Suprapubic skin (tissue), 4 donors: ENCODE measurements at places on chromosomes 13 and 19. TPM values are rescaled to one million over a fixed set of nuclear protein-coding genes. Genes with fewer than 3 reads are reported as not detected.

- peaks cover 38% of the 10 kb centered on the region for H3K4me1 ChIP-seq
- no peaks in the 10 kb centered on the region for H3K36me3 ChIP-seq
- no peaks in the 10 kb centered on the region for H3K27me3 ChIP-seq
Measured at GRCh38 chr19:49894011-49894664, 2.5 kb downstream of the IL4I1 start.

DNA sequence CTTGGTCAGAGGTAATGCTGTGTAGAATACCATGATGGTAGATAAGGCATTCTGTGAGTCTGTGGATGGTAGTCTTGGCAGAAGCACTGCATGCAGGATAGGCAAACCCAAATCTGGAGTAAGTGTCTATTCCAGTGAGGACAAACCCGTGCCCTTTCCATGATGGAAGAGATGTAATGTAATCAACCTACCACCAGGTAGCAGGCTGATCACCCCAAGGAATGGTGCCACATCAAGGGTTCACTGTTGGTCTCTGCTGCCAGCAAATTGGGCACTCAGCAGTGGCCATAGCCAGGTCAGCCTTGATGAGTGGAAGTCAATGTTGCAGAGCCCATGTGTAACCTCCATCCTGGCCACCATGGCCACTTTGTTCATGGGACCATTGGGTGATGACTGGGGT, 155.0 kb downstream of the RAP2A start:
- H3K36me3 ChIP-seq: no peaks in the 10 kb centered on the region
- H3K4me1 ChIP-seq: no peaks in the 10 kb centered on the region
- no peak for DNase-seq
- H3K27ac ChIP-seq: no peak overlapping the region

DNA sequence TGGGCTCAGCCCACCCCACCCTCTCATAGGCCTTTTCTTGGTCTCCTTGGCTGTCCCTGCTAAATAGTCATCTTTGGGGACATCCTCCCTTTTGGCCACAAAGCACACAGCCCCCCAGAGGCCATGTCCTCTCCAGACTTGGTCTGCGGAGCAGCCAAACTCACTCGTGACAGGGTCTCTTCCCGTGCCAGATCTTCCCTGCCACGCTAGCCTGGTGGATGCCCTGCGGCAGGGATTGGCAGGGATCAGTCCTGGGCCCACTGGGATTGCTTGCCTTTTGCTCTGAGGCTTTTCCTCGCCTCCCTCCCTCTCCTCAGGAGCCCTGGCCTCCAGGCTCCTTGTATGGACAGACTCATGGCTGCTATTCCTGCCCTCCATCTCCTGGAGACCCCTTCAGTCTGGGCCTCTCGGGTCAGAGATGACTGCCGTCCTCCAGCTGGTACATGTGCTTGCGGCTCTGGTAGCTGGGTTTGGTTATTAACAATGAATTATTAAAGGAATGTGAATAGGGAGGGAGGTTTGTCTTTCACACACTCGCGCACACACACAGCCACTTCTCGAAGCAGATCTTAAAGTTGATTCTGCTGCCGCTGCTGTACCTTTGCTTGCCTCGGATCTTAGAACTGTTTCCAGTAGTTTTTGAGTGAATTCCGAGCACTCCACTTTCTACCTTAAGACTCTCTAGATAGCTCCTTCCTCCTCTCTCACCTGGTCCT, 45.1 kb downstream of the NFIX start:
- H3K27me3 ChIP-seq: no peaks in the 10 kb centered on the region
- DNase-seq: no peak
- no peaks in the 10 kb centered on the region for H3K36me3 ChIP-seq
- peak overlapping the region; percentile 82 for H3K27ac ChIP-seq
- H3K4me3 ChIP-seq: no peak overlapping the region

CGB8 gene
- not detected for total RNA-seq

GRCh38 chr19:17579661-17580244, 24.3 kb downstream of the COLGALT1 start:
- peaks cover 53% of the 10 kb centered on the region for H3K36me3 ChIP-seq
- H3K27ac ChIP-seq: no peak overlapping the region
- no peak overlapping the region for H3K4me3 ChIP-seq
- peaks cover 25% of the 10 kb centered on the region for H3K4me1 ChIP-seq

DNA sequence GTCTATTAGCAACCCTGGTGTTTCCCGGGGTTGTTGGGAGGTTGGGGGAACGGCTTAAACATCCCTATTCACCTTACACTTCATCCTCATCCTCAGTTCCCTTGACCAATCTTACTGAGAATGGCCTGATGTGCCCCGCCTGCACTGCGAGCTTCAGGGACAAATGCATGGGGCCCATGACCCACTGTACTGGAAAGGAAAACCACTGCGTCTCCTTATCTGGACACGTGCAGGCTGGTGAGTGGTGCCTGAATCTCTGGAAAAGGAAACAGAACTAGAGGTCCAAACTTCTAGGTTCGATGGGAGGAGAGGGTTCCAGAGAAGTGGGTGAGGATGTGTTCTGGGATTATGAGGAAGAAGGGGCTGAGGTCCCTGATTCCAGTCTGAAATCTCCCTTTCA, 5.9 kb downstream of the PINLYP start:
- peaks cover 20% of the 10 kb centered on the region for H3K4me1 ChIP-seq
- peak overlapping the region; percentile 15 for H3K27ac ChIP-seq
- H3K36me3 ChIP-seq: no peaks in the 10 kb centered on the region
- no peak for DNase-seq
- peak overlapping the region; percentile 44 for H3K4me3 ChIP-seq

- no peaks in the 10 kb centered on the region for H3K27me3 ChIP-seq
- H3K36me3 ChIP-seq: peaks cover 25% of the 10 kb centered on the region
- peak overlapping the region; percentile 70 for H3K4me3 ChIP-seq
- H3K4me1 ChIP-seq: peaks cover 47% of the 10 kb centered on the region
- H3K27ac ChIP-seq: peak overlapping the region; percentile 71
Measured at GRCh38 chr19:35899547-35900214, 659 bp downstream of the NFKBID start.

IFI30 gene
- 34.7 TPM for total RNA-seq

SPACA4 gene
- total RNA-seq: 2.8 TPM

GRCh38 chr19:40594657-40595091, 6.5 kb upstream of the LTBP4 start:
- H3K4me1 ChIP-seq: peaks cover 34% of the 10 kb centered on the region
- no peak overlapping the region for H3K27ac ChIP-seq
- H3K4me3 ChIP-seq: no peak overlapping the region
- DNase-seq: no peak
- H3K27me3 ChIP-seq: peaks cover 24% of the 10 kb centered on the region
- H3K36me3 ChIP-seq: no peaks in the 10 kb centered on the region

MRPL4 gene
- 85.0 TPM for total RNA-seq

FCAR gene
- 0.87 TPM for total RNA-seq

DNA sequence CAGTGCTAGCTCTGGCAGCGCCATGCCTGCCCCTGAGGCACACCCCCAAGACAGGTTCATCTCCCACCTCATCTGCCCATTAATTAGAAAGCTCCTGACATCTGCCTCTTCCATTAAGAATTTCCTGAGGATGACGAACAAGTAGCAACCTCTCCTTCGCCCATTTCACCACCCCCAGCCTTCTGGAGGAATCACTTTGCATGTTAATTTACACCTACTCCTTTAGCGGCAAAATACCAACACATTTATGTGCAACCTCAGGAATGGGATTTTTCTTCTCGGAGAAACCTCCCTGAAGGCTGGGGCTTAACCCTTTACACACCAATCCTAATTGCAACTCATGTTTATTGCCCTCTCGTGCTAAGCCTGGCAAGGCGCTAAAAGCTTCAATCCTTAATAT, 13.8 kb downstream of the SLC7A1 start:
- no peak overlapping the region for H3K27ac ChIP-seq
- peaks cover 68% of the 10 kb centered on the region for H3K4me1 ChIP-seq
- no peaks in the 10 kb centered on the region for H3K27me3 ChIP-seq
- no peaks in the 10 kb centered on the region for H3K36me3 ChIP-seq
- no peak for DNase-seq

GRCh38 chr13:100549316-100549715, 39.3 kb downstream of the GGACT start:
- H3K4me1 ChIP-seq: peaks cover 39% of the 10 kb centered on the region
- H3K36me3 ChIP-seq: no peaks in the 10 kb centered on the region
- H3K27ac ChIP-seq: no peak overlapping the region
- no peaks in the 10 kb centered on the region for H3K27me3 ChIP-seq

GRCh38 chr13:77555246-77555645, 19.7 kb downstream of the SCEL start:
- no peaks in the 10 kb centered on the region for H3K27me3 ChIP-seq
- H3K36me3 ChIP-seq: no peaks in the 10 kb centered on the region
- DNase-seq: no peak
- H3K4me3 ChIP-seq: no peak overlapping the region
- peaks cover 16% of the 10 kb centered on the region for H3K4me1 ChIP-seq
- H3K27ac ChIP-seq: no peak overlapping the region

DNA sequence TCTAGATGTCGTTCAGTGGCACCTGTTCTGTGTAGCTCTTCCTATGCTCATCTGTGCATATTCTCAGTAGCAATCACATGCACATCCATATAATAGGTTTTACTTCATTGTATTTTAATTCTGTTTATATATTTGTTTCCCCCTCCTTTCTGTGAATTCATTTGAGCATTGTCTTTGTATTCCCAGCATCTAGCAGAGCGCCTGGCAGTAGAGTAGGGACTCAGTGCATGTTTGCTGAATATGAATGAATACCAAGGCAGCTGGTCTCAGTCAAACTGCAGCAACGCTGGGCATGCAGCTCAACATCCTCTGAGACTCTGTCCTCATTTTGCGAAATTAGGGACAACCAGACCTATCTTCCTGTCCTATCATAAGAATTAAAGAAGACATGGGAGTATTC, 330.1 kb downstream of the SPRY2 start:
- no peak for DNase-seq
- H3K27me3 ChIP-seq: no peaks in the 10 kb centered on the region
- peaks cover 10% of the 10 kb centered on the region for H3K4me1 ChIP-seq
- no peaks in the 10 kb centered on the region for H3K36me3 ChIP-seq
- no peak overlapping the region for H3K4me3 ChIP-seq

CC2D1A gene
- total RNA-seq: 48.0 TPM

DNA sequence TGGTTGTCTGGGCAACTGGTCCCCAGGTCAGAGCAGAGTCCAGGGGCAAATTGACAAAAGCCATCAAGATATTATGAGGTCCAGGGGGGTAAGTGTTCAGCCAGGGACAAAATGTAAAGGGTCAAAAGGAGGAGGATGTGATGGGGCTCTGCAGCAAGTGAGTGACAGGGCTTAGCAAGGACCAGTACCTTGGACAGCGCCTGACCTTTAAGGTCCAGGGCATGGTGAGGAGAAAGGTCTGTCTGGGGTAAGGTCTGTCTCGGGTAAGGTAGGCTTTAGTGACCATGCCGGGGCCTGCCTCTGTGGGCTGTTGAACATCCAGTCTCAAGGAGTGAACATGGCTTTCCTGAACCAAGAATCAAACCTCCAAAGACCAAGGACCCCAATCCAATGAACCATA, 6.3 kb upstream of the ZNF358 start:
- peaks cover 14% of the 10 kb centered on the region for H3K4me1 ChIP-seq
- H3K27me3 ChIP-seq: no peaks in the 10 kb centered on the region
- H3K27ac ChIP-seq: no peak overlapping the region
- no peaks in the 10 kb centered on the region for H3K36me3 ChIP-seq

DNA sequence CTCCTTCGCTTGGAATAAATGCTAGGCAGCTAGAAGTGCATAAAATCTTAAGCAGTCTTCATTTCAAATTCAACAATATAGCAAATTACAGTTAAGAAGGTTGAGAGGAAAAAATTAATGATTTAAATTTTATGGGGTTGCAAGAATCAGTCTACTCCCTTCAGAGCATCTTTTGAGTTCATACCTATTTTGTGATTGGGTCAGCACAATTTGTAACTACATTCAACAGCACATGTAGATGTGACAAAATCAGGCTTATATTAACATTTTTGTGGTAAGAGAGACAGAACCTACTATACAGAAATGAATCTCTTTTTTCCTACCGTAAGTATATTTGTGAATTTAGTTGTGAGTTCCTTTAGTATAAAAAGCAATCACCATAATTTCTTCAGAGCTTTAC, 520.6 kb upstream of the HTR2A start:
- no peak overlapping the region for H3K27ac ChIP-seq
- DNase-seq: no peak
- no peak overlapping the region for H3K4me3 ChIP-seq
- H3K36me3 ChIP-seq: no peaks in the 10 kb centered on the region
